ENCODE measurements at places on chromosomes 2 and 18. TPM values are rescaled to one million over a fixed set of nuclear protein-coding genes. Genes with fewer than 3 reads are reported as not detected.

DNA sequence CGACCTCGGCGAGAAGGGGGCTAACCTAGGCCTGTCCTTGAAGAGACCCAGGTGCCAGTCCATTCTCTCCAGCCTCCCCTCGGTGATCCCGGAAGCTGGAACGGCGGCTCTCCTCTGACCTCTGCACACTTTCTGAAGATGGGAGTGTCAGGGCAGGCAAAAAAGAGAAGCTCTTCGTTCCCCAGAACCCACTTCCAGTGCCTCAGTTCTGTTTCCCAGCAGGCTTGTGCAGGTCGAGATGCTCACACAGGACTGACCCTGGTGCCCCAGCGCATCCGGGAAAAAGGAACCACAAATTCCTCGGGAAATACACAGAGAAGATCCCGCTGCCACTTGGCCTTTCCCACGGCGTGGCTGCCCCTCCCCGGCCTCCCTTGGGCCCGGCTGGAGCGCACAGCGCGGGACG, 681 bp upstream of the PTPN18 start:
- H3K27me3 ChIP-seq: no peaks in the 10 kb centered on the region
- DNase-seq: no peak
- H3K36me3 ChIP-seq: no peaks in the 10 kb centered on the region
- H3K4me1 ChIP-seq: peaks cover 36% of the 10 kb centered on the region

C2orf76 gene
- total RNA-seq: 6.2 TPM

C2orf78 gene
- total RNA-seq: not detected

- H3K36me3 ChIP-seq: no peaks in the 10 kb centered on the region
- no peak overlapping the region for H3K27ac ChIP-seq
- H3K4me3 ChIP-seq: no peak overlapping the region
- peak; percentile 56 for DNase-seq
- H3K4me1 ChIP-seq: peaks cover 18% of the 10 kb centered on the region
- H3K27me3 ChIP-seq: no peaks in the 10 kb centered on the region
Observed at GRCh38 chr2:11127761-11128160, 27.5 kb upstream of the SLC66A3 start.

DNA sequence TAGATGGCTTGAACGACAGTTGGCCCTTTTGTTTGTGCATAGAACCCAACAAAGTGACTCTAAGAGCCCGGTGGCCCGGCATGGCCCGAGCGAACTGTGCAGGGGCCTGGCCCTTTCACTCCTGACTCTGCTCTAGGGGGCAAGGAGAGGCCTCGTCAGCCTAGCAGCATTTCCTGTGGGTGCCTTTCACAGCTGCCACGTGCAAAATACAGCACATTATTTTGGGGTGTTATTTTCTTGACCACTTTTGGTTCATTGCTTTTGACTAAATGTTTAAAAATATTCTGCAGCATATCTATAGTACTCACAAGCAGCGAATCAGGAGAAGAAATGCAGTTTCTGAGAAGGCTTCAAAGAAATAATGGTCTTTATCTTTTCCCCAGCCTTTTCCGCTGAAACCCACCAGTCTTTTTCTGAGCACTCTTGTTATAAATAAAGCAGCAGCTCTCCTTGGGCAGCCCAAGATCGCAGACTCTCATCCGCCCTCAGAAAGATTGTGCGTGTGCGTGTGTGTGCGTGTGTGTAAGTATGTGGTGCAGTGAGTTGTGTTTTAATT, 31.3 kb downstream of the DGKD start:
- no peak overlapping the region for H3K27ac ChIP-seq
- no peak overlapping the region for H3K4me3 ChIP-seq
- peaks cover 9% of the 10 kb centered on the region for H3K36me3 ChIP-seq
- peaks cover 34% of the 10 kb centered on the region for H3K4me1 ChIP-seq
- no peaks in the 10 kb centered on the region for H3K27me3 ChIP-seq
- DNase-seq: no peak

DNA sequence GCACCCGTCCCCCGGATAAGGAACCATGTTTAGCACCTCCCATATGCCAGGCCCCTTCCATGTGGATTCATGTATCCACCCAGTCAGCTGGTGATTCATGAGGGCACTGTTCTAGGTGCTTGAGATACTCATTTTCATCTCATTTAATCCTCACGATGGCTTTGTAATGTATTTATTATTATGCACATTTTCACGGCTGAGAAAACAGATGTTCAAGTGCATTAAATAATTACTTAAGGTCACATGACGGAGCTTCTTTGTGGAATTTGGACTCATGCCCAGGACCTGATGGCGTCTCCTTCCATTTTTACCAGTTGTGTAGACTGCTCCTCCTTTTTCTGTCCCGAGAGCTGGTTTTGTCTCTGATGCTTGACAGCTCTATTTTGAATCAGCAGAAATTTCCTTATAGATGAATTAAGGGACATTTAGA, 72.2 kb upstream of the RBM44 start:
- no peak overlapping the region for H3K4me3 ChIP-seq
- H3K4me1 ChIP-seq: peaks cover 88% of the 10 kb centered on the region
- H3K27me3 ChIP-seq: no peaks in the 10 kb centered on the region
- DNase-seq: no peak
- peak overlapping the region; percentile 27 for H3K27ac ChIP-seq

- H3K27me3 ChIP-seq: no peaks in the 10 kb centered on the region
- H3K4me3 ChIP-seq: no peak overlapping the region
- H3K36me3 ChIP-seq: no peaks in the 10 kb centered on the region
- DNase-seq: no peak
Observed at GRCh38 chr2:102764083-102764482, 2.3 kb downstream of the TMEM182 start.

All from upper lobe of left lung (tissue), 6 donors.